ENCODE measurements at places on chromosomes 5 and 9.

- no peak for DNase-seq
Measured at GRCh38 chr5:163893281-163893680, 387.9 kb downstream of the MAT2B start.

- DNase-seq: no peak
Measured at GRCh38 chr5:181221105-181221791, 1.8 kb upstream of the TRIM41 start.

- no peak for DNase-seq
Measured at GRCh38 chr5:10289991-10290390, 17.7 kb downstream of the CMBL start.

GRCh38 chr9:72124947-72125346 lies 24.3 kb upstream of the GDA start:
- DNase-seq: no peak

DNA sequence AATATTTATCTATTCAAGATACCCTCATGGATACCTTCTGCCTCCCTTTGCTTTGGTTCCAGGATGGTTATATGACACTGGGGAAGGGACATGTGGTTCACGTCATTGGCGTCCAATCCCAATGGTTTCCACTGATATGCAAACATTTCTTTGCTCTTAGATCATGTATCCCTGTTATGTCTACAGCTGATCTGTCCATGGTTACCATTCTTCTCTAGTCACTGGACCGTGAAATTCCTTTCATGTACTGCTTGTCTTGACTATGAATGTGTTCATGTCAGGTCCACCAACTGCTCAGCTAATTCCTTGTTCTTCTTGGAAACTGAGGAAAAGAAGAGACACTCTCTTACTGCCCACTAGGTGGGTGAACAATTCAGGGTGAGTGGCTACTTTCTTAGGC lies 391.1 kb upstream of the ZNF608 start:
- DNase-seq: no peak

- no peak for DNase-seq
Measured at GRCh38 chr5:80502800-80503199, 14.9 kb downstream of the FAM151B start.

DNA sequence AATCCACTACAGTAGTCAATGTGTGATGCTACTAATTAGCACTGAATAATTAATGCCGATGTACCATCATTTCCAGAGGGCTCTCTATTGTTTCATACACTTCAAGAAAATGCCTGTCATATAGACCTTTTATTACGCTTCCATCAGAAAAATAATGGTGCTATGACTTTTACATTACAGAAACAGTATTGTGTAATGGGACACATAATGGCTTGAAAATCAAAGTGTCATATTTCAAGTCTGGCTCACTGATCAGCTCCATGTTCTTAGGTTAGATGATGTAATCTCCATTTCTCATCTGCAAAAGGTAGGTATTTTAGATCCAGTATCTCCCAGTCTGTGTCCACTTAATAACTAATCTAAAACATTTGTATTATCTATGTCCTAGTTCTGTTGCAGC lies 990.6 kb upstream of the TYRP1 start:
- no peak for DNase-seq

DNA sequence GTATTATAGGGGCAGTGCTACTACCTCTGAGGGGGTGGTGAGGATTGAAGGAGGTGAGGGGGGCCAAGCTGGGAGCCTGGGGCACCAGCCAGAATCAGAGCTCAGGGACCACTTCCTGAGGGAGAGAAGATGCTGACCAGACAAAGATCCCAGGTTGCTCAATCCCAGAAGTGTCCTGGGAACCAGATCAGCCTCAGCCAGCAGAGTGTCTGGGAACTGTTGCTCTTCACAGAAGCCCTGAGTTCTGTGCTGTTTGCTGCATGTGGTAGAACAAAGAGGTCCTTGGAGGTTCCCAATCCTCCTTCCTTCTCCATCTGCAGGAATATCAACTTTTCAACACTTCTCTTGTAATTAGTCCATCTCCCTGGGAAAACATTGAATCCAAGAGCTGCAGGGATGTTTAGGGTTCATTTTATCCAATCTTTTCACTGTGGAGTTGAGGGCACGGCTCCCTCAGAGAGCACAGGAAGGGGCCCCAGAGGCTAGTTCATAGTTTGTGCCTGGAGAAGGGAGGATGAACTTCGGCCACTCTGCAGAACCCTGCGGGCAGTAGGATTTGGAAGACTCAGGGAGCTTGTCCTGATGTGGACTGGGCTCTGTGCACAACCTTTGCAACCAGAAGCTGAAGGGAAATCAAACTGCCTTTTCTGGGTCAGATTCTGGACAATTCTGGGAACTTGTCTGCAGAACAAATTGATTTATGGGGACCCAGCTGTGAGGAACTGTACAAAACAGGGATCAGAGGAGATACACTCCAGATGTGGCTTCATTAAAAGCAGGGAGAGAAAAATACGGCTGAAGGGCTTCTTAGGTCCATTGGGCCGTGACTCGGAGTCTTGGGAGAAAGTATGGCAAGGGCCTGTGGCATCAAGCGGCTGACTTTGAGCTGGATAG lies 57.1 kb downstream of the GALNT12 start:
- no peak for DNase-seq
